Activated T-cell treated with anti-CD3 and anti-CD28 coated beads for 1 hour (primary cell): ENCODE measurements at places on chromosomes 1 and 21.

DNA sequence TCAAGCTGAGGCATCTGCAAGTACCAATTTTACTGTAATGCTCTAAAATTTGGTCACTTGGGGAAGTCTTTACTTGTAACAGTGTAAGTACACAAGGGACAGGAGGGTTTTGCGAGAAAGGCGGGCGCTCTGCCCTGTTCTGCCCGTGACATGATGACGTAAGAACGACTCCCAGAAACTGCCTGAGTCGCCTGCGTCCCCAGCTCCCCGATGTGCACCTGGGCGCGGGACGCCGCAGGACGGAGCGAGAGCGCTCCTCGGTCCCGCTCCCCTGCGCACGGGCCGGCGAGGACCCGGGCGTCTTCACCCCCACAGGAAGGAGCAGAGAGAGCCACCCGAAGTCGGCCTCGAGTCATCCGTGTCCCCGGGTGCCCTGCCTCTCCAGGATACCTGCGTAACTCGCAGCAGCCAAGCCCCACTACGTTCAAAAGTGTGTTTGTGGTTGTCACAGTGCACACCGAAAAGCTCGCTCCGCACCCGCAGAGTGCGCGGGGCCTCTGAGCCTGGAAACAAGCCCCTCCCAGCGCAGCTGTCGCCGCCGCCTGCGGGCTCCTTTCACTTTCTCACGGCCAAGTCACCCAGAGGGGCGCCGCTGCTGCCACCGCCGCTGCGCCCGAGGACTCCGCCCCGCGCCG, 3.3 kb upstream of the ZBTB18 start:
- DNase-seq, result no peak

DNA sequence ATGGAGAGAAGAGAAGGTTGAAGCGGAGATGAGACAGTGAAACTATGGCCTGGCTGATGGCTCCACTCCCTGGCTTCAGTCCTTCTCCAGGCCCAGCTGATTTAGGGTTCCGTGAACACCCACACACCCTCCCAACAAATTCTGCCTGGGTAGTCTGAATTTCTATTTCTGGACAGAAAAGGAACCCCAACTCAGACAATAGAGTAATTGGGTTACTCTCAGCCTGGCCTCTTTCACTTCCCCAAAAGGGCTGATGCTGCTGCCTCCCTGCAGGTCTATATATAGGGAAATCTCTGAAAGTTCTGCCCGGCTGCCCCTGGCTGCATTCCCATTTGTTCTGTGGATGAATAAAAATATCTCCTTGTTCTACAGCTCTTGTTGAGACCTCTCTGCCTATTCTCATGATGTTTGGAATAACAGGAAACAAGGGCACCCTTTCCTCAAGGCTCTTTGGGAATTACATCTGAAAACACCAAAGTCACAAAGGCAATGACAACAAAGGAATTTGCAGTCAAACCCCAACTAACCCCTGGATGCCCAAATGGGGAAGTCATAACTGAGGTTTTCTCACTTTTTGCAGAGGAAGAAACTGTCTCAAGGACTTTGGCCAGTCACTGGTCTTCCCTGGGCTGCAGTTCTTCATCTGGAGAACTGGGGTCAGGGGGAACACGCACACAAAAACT, 11.4 kb upstream of the ZSCAN20 start:
- DNase-seq, result no peak

- no peak for DNase-seq
Observed at GRCh38 chr1:71303617-71304041, 222.8 kb upstream of the ZRANB2 start.

- DNase-seq, result no peak
Observed at GRCh38 chr1:214101246-214101645, 113.5 kb downstream of the PROX1 start.

GRCh38 chr21:32844653-32845436, 73.3 kb upstream of the PAXBP1 start:
- DNase-seq, result no peak

- no peak for DNase-seq
Observed at GRCh38 chr1:9766759-9767442, 56.9 kb downstream of the CLSTN1 start.

GRCh38 chr1:114467491-114467890, 43.5 kb downstream of the TRIM33 start:
- no peak for DNase-seq

GRCh38 chr1:201331166-201331565, 46.3 kb downstream of the TNNT2 start:
- DNase-seq, result no peak

- DNase-seq, result no peak
Observed at GRCh38 chr1:66605419-66605997, 71.6 kb downstream of the SGIP1 start.

GRCh38 chr1:183070923-183071618, 47.9 kb downstream of the LAMC1 start:
- no peak for DNase-seq

- no peak for DNase-seq
Observed at GRCh38 chr1:225366018-225366417, 61.8 kb downstream of the LBR start.

- no peak for DNase-seq
Observed at GRCh38 chr1:17059391-17060305, 5.8 kb upstream of the SDHB start.

DNA sequence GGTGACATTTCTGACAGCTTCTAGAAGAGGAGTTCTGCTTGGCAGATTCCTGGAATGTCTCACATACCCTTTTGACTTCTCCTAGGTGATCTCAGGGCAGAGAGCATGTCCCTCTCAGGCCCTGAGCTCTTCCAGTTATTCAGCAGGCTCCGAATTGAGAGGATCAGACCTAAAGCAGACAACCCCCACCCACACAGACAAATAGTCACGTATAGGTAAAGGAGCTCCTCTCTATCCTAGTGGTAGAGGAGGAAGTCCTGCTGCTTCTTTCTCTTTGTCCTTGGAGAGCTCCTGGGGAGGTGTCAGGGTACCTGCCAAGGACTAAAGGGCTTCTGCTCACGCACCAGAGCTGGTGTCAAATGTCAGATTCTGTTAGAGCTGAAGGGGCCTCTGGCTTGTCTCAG, 128.1 kb downstream of the IER5 start:
- DNase-seq, result no peak

- DNase-seq, result no peak
Observed at GRCh38 chr1:26016258-26016952, 5.2 kb upstream of the EXTL1 start.

- no peak for DNase-seq
Observed at GRCh38 chr1:241702442-241703373, 50.6 kb downstream of the WDR64 start.
